ENCODE measurements at places on chromosomes 6 and 20.

- no peak for DNase-seq
Measured at GRCh38 chr6:16747232-16748024, 13.8 kb downstream of the ATXN1 start.

DNA sequence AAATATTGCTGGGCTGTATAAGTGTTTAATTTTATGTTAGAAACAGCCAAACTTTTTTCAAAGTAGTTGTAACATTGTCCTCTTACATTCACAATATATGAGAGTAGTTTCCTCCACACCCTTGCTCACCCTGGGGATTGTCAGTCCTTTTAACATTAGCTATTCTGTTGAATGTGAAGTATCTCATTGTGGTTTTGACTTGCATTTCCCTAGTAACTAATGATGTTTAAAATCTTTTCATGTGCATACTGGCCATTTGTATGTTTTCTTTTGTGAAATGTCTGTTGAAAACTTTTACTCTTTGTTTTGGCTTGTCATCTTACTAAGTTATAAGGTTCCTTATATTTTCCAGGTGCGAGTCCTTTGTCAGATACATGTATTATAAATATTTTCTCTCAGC, 32.9 kb downstream of the TRIM38 start:
- no peak for DNase-seq

DNA sequence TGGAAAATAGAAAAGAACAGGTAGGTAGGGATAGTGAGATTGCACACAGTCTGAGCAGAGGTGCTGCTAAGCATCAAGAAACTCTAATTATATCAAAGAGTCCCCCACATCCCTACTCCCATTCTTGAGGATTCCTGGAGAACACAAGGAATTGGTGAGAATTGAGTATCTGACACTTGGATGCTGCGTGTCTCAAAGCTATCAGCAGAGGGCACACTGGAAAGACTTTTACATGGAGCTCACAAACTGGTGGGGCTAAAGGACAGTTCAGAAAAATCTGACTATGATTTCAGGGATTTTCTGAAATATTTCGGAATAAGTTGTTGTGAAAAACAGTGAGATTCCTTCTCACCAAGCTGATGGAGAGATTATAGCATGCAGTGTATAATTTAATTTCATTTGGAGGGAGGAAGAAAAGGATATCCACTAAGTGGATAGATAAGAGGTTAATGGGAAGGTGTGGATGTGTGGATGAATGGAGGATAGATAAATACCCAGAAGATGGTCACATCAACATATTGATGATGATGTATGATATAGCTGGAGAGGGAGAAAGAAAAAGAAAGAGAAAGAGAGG, 215.4 kb upstream of the DEFB112 start:
- no peak for DNase-seq

DNA sequence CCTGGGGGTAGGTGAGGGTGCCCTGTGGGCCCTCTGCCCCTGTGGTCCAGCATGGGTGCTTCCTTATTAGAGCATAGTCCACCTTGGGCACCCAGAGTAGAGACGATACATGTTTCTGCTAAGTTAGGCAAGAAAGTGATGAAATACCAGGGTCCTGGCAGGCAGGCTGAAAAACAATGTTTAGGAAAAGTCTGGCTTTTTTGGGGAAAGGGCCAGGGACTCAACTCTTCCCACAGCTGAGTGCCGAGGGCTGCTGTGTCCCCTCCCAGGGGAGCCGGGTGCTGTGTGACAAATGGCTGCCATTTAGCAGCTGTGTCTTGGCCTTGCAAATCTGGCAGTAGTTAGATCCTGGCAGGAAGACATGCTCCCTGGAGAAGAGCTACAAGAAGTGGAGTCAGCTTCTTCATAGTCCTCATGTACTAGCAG, 61.5 kb downstream of the RREB1 start:
- no peak for DNase-seq

DNA sequence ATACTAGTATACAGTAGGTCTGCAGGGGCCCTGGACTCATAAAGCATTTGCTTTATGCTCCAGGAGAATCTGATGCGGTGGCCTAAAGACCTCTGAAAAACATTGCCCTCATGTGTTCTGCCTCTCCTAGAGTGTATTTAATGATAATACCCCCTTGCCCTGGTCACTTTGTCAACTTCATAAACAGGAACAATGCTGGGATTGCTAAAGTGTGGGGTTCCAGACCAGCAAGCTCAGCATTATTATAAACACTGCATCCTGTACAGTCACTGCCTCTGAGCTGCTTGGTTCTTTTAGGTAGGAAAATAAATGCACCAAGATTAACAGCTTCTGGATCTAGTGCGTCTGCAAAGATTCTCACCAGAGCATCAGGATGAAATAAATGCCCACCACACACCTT, 12.2 kb downstream of the TREM1 start:
- no peak for DNase-seq

DNA sequence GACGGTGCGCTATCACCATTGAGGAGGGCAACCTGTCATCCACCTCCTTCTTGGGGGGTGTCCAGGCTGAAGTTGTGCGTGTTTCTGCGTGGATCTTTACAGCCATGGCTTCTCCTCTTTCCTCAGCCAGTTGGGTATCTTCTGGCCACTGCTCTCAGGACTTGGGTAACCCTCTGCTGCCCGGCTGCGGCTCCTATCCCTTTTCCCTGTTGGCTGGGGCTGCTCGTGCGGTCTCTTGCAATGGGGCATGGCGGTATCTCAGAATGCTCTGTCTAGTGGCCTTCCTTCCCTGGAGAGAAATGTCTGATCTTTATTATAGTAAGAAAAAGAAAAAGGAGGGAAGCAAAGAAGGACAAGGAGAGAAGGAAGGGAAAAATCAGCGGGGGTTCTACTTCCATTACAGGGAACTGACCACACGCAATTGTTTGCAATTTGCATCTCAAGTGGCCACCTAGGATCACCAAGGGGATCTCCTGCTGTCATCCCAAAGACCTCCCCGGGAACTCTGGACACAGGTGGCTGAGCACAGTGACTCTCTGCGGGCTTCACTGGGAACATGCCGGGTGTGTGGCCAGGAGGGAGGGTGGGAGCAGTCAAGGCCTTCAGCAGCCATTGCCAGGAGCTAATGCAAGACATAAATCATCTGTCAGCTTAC, 60.8 kb downstream of the NPEPL1 start:
- peak; percentile 40 for DNase-seq

- DNase-seq, result no peak
Measured at GRCh38 chr20:31667315-31668285, 29.9 kb downstream of the COX4I2 start.

DNA sequence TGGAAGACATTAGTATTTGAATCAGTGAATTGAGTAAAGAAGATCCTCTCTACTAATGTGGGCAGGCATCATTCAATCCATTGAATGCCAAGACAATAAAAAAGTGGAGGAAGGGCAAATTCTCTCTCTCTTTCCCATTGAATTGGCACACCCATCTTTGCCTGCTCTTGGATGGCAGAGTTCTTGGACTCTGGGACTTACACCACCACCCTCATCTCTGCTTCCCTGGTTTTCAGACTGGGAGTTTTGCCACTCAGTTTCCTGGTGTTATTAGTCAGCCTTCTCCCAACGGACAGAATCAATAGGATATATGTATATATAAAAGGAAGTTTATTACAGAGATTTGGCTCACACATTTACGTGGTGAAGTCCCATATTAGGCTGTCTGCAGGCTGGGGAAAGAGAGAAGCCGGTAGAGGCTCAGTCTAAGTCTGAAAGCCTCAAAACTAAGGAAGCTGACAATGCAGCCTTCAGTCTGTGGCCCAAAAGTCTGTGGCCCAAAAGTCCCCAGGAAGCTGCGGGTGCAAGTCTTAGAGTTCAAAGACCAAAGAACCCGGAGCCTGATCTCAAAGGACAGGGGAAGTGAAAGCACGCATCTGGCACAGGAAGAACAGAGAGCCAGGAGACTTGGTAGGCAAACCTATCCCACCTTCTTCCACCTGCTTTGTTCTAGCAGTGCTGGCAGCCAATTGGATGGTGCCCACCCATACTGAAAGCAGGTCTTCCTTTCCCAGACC, 64.4 kb downstream of the SMPDL3A start:
- DNase-seq, result no peak

DNA sequence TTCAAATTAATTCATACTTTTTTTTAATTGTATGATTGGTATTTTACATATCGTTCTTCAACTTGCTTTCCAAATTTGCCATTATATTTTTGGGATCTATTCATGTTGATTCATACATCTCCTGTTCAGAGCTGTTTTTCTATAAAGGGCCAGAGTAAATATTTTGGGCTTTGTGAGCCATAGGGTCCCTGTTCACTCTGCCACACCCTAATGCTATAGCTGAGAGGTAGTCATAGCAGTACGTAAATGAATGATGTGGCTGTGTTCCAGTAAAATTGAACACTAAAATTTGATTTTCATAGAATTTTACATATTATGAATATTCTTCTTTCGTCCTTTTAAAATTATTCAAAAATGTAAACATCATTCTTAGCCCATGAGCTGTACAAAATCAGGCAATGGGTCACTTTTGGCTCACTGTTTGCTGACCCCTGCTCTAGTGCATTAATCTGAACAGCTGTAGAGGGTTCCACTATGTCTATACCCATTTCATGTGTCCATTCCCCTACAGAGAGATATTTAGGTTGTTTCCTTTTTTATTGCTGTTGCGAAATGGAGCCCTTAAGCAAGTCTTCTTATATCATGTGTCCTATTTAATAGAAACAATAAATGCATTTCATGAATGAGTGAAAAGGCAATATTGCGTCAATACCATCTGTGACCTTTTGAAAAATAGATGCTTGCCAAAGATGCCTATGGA, 136.4 kb upstream of the SALL4 start:
- DNase-seq, result no peak

- DNase-seq, result no peak
Measured at GRCh38 chr6:144316862-144317195, 31.7 kb downstream of the UTRN start.

DNA sequence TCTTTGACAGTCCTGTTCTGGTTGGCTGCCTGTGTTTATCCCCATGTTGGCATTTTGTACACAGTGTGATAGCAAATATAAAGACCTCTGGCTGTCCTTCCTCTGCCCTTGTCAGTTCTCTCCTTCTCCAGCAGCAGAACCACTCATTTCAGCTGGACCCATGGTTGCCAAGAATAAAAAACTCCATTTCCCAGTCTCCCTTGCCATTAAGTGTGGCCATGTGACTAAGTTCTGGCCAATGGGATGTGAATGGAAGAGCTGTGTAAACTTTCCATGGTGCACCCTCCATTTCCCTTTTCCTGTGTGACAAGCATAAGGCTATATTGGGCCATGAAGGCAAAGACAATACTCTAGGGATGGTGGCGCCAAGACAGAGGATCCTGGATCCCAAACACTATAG, 78.4 kb upstream of the TBC1D7 start:
- DNase-seq, result no peak

DNA sequence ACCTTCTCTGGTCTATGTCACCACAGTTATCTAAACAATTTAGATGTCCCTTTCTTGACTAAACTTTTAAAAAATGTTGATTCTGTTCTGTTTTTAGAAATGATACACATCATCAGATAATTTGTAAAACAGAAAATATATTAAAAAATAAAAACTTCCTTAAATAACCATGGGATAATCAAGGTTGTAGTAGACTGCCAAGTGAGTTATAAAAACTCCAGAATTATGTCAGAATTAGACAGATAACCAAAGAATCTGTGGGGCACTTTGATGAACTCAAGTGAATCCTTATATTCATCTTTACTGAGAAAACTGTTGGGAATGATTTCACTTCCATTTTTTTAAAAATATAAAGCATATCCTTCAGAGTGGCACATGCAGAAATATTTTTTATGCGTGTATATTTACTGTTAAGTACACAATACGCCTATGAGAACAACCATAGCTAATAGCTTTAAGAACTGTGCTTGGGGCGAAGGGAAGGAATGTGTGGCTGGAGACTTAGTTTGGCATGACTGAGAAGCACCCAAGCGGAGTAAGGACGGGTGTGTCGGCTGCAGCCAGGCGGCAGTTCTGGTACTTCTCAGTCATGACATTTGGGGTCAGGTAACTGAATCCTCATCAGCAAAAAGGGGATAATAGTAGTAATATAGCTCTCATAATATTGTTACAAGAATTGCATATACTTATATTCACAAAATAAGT, 604.7 kb upstream of the CITED2 start:
- no peak for DNase-seq

GRCh38 chr20:36407199-36407733, 101.1 kb downstream of the DLGAP4 start:
- no peak for DNase-seq

GRCh38 chr6:85482206-85482904, 32.5 kb downstream of the NT5E start:
- DNase-seq, result no peak

- no peak for DNase-seq
Measured at GRCh38 chr6:124420116-124420840, 542.0 kb upstream of the RNF217 start.

DNA sequence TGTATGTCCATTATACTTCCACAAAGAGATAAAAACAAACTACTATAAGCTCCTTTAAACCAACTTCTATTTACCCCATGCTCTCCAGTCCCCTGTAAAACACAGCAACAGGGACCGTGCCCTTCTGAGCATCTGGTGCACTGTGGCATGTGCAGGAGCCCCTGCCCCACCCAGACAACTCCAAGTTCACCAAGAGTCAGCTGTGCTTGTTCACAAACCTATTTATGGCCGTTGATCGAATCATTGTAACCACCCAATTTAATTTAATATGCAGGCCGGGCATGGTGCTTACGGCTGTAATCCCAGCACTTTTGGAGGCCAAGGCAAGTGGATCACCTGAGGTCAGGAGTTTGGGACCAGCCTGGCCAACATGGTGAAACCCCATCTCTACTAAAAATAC, 13.7 kb upstream of the BLCAP start:
- no peak for DNase-seq

DNA sequence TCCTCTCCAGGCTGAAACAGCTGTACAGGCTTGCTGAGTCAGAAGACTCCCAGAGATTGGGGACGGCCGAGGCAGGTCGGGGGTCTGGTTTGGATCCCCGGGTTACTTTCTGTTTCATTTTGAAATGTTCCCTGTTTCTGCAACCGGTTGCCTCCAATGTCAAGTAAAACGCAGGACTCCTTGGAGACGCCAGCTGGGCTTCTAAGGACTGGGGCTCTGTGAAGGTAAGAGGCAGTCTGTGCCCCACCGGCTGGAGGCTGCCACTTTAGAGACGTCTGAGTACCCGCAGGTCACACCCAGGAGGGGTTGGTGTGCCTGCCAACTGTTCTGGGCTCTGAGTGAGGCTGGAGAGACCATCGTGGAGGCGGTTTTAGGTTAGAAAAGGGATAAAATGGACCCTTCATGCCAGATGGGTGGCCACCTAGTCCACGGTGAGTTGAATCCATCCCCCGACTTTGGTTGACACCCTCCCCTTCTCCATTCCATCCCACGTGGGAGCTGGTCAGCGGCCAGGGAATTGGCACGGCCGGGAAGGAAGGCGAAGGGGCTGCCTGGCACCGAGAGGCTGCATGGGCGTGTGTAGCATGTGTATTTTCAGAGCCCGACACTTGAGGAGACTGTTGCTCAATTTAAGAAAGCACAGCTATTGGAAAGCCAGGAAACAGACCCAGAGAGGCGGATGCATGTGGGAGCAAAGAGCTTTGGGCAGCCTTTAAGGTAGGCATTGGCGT, 240.9 kb downstream of the PHACTR1 start:
- peak; percentile 80 for DNase-seq

- DNase-seq, result no peak
Measured at GRCh38 chr6:15058200-15059061, 187.4 kb upstream of the JARID2 start.

- DNase-seq, result no peak
Measured at GRCh38 chr6:35900448-35900847, 20.4 kb downstream of the SRPK1 start.

- DNase-seq, result no peak
Measured at GRCh38 chr20:39395478-39396291, 433.5 kb downstream of the DHX35 start.

- no peak for DNase-seq
Measured at GRCh38 chr6:63236398-63236817, 25.1 kb downstream of the FKBP1C start.

Measured in right forelimb (tissue), 1 donor.